Psoas muscle (tissue), 8 donors: ENCODE measurements at places on chromosomes 5 and 9. TPM values are rescaled to one million over a fixed set of nuclear protein-coding genes. Genes with fewer than 3 reads are reported as not detected.

- no peak for DNase-seq
Observed at GRCh38 chr5:81601919-81602318, 149.0 kb downstream of the SSBP2 start.

COL27A1 gene
- 2.1 TPM for polyA plus RNA-seq

- DNase-seq: no peak
Observed at GRCh38 chr9:135078361-135078821, 9.1 kb upstream of the OLFM1 start.

DNA sequence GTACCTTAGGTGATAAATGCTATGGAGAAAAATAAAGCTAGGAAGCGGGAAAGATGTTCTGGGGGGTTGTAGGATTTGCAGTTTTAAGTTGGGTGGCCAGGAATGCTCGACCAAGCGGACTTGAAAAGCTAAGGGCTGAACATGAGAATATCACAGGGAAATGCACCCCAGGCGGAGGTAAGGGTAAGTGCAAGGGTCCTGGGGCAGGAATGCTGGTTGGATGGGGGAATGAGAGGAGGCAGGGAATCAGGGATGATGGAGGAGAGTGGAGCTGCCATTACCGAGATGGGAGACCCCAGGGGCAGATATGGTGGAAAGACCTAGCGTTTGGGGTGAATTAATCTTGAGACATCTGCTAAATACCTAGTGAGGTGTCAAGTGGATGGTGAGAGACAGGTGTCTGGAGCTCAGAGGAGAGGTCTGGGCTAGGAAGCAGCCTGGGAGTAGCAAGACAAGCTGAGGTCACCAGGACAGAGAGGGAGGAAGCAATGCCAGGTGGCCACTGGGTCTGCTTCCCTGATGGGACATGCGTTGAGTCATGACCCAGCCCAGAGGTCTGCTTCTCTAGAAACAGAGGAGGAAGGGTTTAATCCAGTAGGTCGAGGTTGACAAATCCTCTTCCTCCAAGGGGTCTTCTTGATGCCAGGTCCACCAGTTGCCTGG lies 77.7 kb upstream of the ASS1 start:
- no peak for DNase-seq

- no peak for DNase-seq
Observed at GRCh38 chr9:77944556-77945243, 86.9 kb downstream of the GNAQ start.

DNA sequence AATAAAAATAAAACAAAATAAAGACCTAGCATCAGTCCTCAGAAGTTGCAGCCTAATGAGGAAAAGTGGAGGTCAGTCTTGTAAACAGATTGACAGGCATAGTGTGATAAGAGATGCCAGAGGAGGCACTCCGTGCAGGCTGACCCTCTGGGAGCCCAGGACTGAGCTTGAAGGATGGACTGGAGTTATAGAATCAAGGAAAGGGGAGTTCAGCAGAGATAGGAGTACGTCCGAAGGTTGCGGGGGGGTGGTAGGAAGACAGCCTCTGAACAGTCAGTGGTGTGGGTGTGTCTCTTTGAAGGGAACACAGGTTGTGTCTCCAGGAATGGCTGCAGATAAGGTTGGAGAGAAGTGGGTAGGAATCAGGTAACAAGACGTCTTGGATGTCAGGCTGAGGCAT lies 126.1 kb upstream of the CPEB4 start:
- DNase-seq: no peak

DPH7 gene
- 15.3 TPM for polyA plus RNA-seq

- no peak for DNase-seq
Observed at GRCh38 chr5:104915226-104915625, 1352.6 kb upstream of the NUDT12 start.

RGS7BP gene
- 0.06 TPM for polyA plus RNA-seq

NMUR2 gene
- polyA plus RNA-seq: not detected

DNA sequence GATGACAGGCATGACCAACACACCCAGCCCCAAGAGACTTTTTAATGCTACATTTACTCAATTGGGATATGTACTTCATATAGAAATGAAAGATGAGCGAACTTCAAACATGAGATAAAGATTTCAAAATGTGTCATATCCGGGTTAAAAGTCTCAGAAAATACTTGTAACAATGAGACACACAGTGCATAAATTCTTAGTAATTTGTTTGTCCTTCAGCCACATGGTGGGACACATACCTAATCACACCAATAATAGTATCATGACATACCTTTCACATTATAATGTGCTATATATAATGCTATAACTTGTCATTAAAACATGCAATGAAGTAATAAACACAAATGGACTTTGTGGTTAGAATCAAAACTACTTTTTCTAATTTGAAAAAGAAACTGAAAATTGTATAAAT lies 204.7 kb upstream of the RFX3 start:
- DNase-seq: no peak

- DNase-seq: no peak
Observed at GRCh38 chr5:145680169-145680568, 155.0 kb downstream of the PRELID2 start.

DNA sequence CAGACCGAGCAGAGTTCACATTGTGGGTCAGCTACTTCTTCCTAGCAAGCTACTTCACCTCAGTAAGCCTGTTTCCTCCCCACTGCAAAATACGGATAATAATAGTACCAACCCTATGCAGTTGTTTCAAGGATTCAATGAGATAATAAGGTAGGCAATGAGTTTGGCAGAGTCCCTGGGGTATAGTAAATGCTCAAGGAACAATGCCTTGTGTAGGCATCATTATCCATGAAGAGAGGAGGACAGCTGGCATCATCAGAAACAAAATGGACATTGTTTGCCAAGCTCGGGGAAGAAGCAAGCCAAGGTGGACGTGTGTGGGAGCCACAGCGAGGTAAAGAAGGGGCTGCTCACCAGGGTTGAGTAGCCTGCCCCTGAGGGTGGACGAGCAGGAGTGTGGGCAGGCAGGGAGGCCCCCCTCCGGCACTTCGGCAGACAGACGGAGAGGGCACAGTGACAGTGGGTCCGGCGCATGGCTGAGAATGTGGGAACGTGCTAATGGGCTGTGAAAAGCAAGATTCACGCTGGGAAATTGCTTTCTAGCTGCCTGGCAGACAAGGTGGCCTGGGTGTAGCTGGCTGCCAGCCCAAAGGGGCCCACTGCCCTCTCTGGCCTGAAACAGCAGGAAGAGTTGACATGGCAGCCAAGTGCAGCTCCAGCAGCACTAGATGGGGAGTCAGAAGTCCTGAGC lies 10.1 kb downstream of the CAMK2A start:
- DNase-seq: no peak

DNA sequence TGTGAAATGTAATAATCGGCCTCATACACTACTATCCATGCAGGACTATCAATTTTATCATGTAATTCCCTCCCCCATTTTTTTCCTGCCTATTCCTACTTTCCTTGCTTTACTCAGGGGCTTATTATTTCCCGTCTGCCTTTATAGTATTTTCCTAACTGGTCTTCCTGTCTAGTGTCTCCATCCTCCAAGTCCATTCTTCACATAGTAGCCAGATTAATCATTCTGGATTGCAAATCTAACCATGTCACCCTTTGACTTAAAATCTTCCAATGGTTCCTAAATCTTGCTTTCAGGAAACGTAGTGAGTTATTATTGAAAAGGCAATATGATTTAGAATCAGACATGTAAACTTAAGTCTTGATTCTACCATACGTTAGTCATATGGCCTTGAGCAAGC lies 307.4 kb upstream of the HAPLN1 start:
- no peak for DNase-seq

DNA sequence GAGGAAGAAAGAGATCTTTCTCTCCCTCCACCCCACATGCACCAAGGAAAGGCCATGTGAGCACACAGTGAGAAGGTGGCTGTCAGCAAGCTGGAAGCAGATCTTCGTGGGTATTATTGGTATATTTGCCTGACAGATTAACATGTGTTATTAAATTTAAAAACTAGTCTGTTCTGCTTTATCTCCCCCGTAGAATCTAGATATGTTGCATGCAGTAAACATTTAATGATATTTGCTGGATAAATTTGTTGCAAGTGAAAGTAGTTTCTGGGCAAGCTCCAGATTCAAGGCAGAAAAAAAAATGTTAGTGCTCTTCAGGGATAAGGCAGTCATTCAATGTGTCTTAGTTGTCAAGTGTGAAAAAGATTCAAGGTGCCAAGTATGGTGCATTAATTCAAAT lies 215.0 kb upstream of the TAS2R1 start:
- DNase-seq: no peak

ENTPD2 gene
- polyA plus RNA-seq: 0.29 TPM

DNA sequence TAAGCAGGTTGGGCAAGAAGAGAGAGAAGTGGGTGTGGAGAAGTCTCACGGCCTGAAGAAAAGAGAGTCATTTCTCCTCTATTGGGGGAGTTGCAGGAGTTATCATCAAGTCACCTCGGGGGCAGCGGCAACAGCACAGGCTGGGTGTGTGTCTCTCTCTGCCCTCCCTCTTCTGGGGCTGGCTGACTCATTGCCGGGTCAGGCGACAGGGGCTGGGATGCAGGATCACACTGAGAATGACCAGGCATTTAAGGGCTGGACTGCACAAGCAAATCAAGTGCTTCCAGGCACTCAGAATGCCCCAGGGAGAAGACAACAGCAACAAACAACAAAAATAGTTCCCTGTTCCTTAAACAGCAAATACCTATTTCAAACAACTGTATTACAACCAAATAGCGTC lies 6.3 kb upstream of the EQTN start:
- no peak for DNase-seq

RMI1 gene
- 2.8 TPM for polyA plus RNA-seq

TYRP1 gene
- polyA plus RNA-seq: 0.31 TPM

DNA sequence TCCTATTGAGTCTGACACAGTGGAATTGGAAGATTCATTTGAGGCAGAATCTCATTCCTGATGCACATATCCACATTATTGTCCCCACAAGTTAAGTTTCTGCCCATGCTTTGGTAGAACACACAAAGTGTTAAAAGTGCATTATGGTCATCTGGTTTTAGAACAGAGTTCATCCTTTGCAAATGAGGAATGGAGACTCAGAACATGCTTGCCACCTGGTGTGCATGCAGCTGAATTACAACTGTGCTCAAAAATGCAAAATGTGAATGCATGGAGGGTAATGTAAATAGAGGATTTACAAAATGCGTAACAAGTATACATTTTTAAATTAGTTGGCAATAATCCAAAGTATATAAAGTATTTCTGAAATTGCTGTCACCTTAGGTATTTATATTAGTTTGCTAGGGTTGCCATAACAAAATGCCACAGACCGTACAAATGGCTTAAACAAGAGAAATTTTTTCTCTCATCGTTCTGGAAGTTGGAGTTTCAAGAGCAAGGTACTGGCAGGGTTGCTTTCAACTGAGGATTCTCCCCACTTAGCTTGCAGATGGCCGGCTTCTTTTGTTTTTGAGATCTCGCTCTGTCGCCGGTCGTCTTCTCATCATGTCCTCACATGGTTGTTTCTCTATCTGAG lies 671.1 kb downstream of the TAF11L14 start:
- no peak for DNase-seq

DNA sequence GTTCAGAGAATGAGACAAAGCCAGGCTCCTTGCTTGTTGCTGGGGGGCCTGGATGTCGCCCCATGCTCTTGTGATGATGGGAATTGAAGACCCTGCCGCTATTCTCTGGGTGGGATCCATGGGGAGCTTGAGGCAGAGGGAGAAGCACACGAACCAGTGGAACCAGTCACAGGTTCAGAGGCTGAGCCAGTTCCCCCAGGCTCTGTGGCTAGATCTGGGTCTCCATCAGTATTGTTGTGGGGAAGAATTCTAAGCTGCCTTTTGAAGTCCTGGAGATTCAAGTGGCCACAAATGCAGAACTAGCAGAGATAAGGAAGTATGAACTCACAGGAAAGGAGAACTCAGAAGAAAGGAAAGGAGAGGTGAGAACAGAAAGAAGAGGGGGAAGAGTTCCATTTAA lies 219.4 kb downstream of the MSX2 start:
- DNase-seq: no peak

FOXD4L6 gene
- polyA plus RNA-seq: 0.04 TPM
